ENCODE measurements at places on chromosomes 1 and 21. TPM values are rescaled to one million over a fixed set of nuclear protein-coding genes. Genes with fewer than 3 reads are reported as not detected.
A peak's percentile ranks its signal among the peaks of the same experiment; 100 is the strongest.

DNA sequence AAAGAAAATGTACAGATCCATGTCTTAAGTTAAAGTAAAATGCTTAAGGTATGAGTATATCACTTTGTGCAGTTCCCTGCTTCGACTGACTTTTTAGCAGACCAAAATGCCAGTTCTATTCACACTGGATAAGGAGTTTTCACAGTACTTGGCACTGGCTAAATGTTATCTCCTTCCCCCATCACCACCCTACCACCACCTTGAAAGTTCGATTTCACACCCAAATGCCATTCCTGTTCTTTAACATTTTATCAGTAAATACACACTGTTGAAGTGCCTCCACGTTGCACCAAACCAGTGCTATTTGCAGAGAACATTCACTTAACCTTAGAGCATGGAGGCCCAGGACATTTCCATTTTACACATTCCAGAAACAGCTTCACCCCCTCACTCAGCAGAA lies 100.0 kb downstream of the URB2 start:
- no peak for DNase-seq

DNA sequence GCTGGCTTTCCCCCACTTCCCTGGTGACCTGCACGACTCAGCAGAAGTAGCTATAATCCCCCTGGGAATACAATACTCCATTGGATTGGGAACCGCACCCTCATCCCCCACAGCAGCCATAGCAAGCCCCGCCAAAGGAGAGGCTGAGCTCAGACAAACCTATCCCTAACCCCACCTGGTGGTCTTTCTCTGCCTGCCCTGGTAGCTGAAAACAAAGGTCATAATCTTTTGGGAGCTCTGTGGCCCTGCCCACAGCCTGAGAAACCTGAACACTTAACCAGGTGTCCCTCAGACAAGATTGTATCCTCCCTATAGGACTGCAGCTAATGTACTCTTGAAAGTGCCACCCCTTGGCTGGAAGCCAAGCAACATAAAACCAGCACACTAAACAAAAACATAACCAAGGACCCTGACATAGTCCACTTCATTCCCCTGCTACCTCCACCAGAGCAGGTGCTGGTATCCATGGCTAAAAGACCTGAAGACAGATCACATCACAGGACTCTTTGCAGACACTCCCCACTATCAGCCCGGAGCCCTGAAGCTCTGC lies 71.6 kb upstream of the RUNX1 start:
- no peak for DNase-seq

- no peak for DNase-seq
These were observed 26.5 kb upstream of the SLC35A3 start for GRCh38 chr1:99943223-99943794.

GRCh38 chr1:184160236-184160635 lies 108.7 kb downstream of the TSEN15 start:
- no peak for DNase-seq

Gene CD5L
- polyA plus RNA-seq: 0.29 TPM

Gene AVPR1B
- 0.07 TPM for polyA plus RNA-seq

Gene C1orf226
- 2.4 TPM for polyA plus RNA-seq

DNA sequence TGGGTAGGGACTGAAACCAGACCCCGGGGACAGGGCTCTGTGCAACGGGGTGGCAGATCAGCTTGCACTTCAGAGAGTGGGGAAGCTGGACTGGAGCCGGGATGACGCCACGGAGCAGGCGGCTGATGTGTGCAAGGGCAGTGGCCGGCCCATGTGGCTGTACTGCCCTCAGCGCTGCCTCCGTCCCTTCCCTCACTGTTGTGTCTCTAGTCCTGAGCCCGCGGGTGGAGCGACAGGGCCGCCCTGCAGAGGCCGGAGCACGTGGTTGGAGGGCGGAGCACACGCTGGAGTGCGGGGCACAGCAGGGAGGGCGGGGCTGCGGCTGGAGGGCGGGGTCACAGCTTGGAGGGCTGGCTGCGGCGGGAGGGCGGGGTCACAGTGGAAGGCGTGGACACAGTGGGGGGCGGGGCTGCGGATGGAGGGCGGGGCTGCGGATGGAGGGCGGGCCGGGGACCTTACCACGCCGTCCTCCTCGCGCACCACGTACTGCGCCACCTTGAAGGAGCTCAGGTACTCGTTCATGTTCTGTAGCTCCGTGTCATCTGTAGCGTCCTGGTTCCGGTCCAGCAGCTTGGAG lies 52.4 kb downstream of the CHD5 start:
- DNase-seq: peak; percentile 92

- DNase-seq: peak; percentile 20
These were observed 876 bp upstream of the CATSPERE start for GRCh38 chr1:244460197-244460596.

- DNase-seq: no peak
These were observed 54.1 kb downstream of the ARHGAP29 start for GRCh38 chr1:94183197-94183815.

DNA sequence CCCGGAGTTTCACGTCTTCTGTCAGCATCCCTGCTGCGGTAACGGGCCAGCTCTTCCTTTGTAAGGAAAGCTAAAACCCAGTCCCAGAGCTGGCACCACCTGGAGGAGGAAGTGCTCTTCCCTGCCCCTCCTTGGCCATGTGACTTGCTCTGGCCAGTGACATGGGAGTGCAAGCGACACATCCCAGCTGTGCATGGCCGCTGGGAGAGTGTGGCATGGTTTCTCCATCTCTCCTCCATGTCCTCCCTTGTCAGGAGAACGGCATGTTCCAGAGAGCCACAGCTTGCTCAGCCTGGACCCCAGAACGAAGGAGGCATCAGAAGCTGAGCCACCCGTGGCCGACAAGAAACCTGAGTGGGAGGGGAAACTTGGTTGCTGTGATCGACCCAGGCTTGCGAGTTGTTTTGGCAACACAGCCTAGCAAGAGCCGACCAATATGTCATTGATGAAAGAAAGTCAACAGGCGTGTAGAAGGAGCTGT lies 2.7 kb upstream of the PRXL2B start:
- peak; percentile 27 for DNase-seq

GRCh38 chr1:43034195-43034658 lies 75.6 kb upstream of the SLC2A1 start:
- no peak for DNase-seq

DNA sequence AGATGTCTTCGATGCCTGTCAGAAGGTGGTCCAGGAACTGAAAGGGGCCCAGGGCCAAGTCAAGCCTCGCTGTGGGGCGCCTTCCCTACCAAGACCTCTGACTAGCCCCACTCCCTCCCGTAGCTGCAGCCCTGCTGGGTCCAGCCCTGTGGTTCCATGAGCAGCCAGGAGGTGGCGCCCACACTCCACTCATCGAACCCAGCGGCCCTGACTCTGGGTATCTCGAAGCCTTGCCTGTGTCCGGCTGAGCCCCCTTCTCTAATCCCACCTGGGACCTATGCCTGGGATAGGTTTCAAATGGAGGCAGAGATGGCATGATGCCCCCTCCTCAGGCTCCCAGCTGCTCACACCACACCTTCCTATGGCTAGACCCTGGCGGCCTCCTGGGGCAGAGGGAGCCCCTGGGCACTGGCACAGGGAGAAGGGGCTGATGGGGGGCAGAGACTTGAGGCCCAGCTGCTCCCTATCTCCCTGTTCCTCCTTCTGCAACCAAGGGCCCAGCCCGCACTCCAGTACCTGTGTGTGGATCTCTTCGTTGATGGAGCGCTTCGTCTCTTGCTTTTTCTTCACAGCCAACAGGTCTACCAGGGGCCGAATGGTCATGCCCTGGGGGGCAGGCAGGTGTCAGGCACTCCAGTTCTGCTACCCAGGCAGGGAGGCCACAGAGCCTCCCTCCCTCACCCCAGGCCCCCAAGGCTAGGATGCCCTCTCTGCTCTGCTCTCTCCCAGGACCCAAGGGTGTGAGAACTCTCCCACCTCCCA lies 52.0 kb downstream of the SLC9A1 start:
- DNase-seq: peak; percentile 91

DNA sequence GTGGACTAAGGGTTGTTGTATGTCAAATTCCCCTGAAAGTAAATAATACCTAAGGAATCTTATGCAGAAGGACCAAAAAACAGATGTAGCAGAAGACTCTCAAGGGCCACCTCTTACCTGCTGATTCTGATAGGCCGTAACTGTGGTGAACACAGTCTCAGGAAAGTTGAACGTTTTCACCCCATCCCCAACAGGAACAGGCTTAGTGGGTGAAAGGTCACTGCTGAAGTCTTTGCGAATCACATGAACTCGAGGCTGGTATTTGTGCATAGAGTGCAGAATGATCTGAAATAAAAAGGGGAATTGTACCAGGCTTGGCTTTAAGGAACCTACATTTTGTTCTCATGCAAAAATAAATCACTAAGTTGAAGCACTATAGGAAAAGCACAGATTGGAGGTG lies 64.8 kb downstream of the TBX15 start:
- no peak for DNase-seq

Gene ALX3
- polyA plus RNA-seq: 0.07 TPM

DNA sequence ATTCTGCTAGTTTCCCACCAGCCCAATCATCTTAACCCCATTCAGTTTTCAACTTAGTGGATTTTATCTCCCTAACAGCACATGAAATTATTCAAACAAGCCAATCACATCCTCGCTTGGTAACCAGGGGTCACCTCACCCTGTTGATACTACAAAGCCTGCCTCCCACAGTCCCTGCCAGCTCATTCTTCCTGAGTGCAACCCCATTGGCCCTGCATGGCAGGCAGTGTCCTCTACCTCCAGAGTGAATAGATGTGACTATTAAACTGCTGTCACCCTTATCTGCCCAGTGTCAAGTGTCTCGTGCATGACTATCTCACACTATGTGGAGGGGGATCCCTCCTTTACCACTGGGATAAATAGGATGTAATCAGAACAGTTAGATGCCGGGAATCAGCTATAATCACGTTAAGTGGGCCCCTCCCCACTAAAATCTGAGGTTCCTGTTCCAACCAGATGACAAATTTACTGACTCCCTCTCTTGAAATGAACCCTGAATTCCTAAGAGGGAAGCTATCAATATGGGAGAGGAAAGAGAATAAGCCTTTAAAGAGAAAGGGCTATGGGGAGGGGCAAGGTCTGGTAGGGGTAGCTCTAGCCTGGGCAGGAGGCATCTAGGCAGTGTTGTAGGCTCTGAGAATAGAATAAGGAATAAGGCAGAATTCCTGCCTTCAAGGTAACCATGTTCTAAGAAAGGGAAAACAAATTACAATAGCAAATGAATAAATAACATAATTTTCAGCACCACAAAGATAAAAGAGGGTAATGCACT lies 155.9 kb downstream of the SLC30A10 start:
- peak; percentile 57 for DNase-seq

Gene TRMT13
- 4.8 TPM for polyA plus RNA-seq

Gene GPR52
- polyA plus RNA-seq: 1.0 TPM

DNA sequence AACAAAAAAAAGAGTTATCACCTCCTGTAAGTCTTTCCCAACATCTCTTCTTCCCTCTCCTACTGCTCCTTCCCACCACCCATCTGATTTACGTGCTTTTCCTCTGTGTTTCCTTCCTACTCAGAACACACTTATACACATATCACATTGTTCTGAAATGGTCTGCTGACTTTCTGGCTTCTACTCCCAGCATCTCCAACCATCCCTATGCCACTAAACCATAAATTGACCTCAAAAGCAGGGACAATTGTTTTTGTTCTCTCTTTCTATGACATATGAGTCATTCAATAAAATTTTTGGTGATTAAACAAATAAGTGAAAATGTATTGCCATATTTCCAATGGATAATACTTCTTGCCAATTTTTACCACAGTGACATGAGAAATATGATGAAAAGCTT lies 8.2 kb downstream of the GOLPH3L start:
- DNase-seq: no peak

Gene RGS4
- polyA plus RNA-seq: 1.5 TPM

Gene ZNF697
- polyA plus RNA-seq: 4.3 TPM

GRCh38 chr1:17207046-17207445 lies 2.1 kb downstream of the PADI1 start:
- peak; percentile 72 for DNase-seq

DNA sequence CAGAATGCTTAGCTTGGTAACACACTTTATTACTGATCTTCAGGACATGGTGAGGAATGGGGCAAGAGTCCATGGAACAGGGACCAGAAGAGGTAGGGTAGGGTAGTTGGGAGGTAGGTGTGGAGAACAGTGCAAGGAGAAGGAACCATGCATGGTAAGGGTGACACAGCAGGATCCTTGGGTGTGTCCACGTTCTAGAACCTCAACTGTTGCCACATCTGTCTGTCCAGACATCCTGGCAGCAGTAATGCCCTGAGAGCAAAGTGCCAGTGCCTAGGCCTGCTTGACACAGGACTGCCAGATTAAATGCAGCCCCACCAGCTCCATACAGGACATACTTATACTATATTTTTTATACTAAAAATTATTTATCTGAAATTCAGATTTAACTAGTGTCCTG lies 13.9 kb downstream of the DMAP1 start:
- no peak for DNase-seq

Gene C1orf116
- 0.05 TPM for polyA plus RNA-seq

- DNase-seq: no peak
These were observed at the start of gene SLC35F3 for GRCh38 chr1:233904633-233905415. SLC35F3 (plus strand) TSS chr1:233904676.

Gene SPATA46
- polyA plus RNA-seq: not detected

DNA sequence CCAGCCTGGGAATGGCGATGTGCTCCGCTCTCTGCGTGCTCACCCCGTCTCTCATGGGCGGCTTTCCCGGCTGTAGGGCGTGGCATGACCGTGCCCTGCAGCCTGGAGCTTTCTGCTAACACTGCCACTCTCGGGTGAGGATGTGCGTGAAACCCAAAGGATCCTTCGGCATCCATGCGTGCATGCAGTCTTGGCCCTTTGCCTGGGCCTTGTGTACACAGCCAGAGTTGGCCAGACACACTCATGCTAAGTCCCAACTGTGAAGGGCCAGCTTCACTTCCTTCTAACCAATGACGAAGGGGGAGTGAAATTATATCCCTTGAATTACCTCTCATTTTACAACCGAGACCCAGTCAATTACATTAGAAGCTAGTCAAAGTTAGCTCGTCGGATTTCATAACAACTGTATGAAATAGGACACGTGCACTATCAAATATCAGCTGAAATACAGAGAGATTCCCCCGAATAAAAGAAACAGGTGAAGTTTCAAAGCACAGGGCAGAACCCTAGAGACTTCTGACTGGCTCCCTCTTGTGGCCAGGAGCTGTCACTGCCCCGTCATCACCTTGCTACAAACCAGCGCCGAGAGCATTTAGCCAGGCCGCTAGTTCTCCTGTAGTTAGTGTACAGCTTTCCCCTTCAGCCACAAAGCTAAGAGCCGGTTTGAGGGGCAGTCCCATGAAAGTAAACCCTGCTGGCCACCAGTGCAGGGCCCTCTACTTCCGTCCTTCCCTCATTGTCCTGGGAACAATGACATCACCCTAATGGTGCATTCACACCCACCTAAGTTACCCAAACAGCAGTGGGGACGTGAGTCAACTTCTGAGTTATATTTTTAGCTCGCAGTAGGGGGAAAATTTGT lies 63.4 kb upstream of the COA6 start:
- peak; percentile 31 for DNase-seq
